ENCODE measurements at places on chromosomes 6 and 20.

GRCh38 chr6:16130437-16130891 is 1.6 kb downstream of the MYLIP start:
- DNase-seq = no peak

DNA sequence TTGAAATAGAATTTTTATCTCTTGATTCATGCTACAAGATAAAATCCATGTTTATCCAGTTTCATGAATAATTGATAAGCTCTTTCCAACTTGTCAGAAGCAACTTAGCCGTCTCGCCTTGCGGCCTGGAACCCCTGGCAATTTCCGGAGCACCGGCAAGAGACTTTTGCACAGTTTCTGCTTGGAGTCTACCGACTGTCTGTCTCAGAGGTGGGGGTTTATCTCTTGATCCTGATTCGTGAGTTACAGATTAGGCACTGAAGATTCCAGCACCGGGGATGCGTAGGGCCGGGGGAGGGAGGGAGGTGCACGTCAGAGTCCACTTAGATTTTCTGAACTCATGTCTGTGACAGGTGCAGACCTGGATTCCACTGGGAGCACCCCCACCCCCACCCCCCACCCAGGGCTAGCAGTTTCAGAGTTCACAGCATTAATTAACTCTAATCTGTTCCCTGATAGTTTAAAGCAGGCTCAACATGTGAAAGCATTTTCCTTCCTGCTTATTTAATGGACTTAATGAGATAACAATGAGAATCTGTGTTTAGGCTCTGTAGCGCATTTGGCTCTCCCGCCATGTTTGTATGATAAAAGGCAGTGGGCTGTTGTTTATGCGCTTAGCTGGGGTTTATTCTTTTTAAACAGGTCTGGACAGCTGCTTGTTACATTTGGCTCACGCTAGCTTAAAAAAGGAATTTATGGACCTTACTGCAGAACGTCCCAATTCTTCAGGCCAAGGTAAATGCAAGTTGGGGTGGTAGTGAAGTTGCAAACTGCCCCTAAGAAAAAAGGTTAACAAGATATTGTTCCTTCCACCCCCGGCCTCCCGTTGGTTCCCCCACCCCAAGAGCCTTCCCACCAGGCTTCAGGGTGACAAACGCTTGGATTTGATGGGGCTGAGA is 8.1 kb upstream of the APCDD1L start:
- DNase-seq = no peak

DNA sequence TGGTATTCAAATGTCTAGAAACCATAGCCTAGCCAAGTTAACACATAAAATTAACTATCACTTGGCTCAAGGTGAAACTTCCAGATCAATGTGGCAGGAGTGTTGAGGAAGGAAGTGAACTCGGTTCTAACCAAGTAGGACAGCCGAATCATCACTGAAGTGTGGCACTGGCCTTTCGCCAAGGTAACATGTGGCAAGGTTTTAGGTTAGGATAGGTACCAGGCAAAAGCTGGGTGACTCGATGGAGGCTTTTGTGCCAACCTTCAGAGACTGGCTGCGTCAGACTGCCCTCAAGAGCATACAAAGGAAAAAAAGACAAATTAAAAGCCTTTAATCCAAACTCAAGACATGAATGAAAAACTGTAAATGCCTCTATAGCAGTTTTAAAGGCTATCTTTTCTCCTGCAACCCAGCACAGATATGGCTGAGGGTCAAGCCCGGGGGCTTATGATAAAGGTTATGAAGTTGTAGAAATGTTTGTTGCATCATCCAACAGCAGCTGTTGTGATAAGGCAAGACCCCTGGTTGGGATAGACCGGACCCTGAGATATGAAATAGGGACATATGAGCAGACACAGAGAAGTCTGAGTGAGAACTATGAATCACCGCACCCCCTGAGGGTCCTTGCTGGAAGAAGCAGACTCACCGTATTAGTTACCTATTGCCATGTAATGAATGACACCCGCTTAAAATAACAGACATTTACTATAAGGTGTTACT is 11.9 kb downstream of the PSMB9 start:
- DNase-seq = no peak

GRCh38 chr20:45484676-45485075 is 15.1 kb downstream of the WFDC2 start:
- DNase-seq = no peak

DNA sequence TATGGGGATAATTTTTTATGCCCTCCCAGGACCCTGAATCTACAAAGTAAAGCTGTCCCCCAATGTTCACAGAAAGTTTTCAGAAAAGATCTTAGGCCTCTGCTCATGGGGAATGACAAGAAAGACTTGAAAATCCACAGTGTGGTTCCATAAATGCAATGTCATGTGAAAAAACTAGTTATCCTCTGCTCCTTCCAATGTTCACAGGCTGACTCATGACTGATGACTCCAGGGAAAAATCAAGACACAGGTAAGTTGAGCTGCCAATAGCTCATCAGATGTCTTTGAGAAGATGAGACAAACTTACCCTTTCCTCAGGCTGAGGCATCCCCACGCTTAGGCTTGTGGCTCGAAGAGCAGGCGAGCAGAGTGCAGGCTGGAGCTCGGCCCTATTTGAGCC is 14.8 kb upstream of the BCLAF1 start:
- DNase-seq = no peak

GRCh38 chr6:119237177-119237715 is 112.3 kb downstream of the MAN1A1 start:
- no peak for DNase-seq

DNA sequence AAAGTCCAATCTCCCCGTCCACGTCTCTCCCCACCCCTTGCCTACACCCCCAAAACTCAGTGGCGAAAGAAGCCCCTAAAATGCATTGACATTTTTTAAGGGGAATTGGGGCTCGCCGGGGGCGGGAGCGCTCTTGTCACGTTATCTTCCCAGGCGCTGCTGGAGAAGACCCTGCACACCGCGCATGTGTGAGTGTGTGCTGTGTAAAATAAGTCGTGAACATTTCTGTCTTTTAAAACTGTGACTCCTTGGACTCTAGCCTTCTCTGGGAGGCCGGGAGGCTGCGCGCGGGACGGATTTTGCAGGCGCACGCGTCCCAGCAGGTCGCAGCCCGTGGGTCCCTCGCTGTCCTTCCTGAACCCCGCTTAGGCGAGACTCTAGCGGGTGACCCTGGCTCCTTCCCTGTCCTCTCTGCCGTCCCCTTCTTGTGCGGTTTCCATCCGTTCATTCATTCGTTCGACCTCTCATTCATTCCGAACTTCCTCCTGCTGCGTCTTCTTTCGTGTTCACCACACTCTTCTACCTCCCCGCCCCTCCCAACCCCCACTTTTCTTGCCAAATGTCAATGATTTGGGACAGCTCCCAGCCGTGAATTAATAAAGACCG is 2.2 kb downstream of the NRN1 start:
- peak; percentile 45 for DNase-seq

- no peak for DNase-seq
Measured at GRCh38 chr6:26607434-26608230, 10.9 kb downstream of the ABT1 start.

GRCh38 chr6:106927531-106928398 is 46.8 kb downstream of the CD24 start:
- peak; percentile 58 for DNase-seq

DNA sequence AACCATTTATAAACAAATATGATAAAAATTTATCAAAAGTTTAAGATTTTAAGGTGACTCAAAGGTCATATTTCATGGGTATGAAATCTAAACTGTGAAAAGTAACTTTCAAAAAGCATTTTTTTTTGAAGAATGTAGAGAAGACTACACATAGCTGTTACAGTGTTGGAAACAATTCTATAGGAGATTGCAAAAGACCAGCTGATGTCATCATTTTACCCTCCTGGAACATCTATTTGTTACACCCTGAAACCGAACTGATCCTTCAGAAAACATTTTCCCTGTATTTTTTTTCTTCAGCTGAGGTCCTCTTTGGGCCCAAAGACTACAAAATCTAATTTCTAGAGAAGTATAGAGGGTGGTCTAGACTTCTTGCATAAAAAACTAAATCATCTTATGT is 297.5 kb upstream of the FERMT1 start:
- DNase-seq = no peak

DNA sequence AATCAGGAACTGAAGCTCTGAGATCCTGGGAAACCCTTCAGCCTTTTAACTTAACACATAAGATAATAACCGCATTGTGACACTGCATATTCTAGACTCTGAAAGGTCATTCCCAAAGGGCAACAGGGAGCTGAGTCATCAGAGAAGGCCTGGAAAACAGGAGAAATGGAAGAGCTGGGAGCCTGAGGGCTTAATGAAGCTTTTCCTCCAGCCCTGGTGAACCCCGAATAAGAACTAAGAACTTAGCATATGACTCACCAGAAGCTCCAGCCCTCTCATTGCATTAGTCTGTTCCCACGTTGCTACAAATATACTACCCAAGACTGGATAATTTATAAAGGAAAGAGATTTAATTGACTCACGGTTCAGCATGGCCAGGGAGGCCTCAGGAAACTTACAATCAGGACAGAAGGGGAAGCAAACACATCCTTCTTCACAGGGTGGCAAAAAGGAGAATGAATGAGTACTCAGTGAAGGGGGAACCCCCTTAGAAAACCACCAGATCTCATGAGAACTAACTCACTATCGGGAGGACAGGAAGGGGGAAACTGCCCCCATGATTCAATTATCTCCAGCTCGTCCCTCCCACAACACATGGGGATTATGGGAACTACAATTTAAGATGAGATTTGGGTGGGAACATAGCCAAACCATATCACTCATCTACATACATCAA is 648.5 kb downstream of the TFAP2A start:
- DNase-seq = no peak

DNA sequence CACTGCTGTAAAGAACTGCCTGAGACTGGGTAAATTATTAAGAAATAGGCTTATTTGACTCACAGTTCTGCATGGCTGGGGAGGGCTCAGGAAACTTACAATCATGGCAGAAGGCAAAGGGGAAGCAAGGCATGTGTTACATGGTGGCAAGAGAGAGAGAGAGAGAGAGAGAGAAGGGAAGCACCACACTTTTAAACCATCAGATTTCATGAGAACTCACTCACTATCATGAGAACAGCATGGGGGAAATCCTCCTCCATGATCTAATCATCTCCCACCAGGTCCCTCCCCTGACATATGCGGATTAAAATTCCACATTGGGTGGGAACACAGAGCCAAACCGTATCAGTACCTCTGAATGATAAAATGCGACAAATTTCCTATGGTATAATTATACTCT is 203.9 kb upstream of the MARCKS start:
- no peak for DNase-seq

DNA sequence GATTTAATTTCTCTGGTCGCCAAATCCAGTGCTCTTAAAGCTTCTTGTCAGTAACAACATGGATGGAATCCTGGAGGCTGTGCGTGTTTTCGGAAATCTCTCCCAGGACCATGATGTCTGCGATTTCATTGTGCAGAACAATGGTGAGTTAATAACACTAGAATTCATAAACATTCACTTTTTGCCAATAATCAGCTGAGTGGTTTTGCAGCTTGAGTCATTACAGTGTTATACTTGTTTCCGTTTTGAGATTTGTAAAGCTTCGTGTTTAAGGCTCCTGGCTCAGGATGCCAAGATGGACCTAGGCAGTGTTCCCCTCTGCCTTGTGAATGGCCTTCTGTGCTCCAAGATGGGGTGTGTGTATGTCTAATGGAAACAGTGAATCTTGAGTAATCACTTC is 113.8 kb downstream of the ARMC2 start:
- no peak for DNase-seq

DNA sequence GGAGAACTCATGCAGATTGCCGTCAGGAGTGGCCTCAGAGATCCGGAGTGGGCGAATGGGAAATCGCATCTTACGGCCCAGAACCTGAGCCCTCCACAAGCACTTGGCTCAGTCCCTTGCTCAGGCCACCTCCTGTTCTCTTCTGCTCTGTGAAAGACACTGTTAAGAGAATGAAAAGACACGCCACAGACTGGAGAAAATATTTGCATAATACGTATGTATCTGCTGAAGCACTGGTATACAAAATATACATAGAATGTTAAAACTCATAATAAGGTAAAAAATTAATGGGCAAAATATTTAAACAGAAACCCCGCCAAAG is 838 bp upstream of the POM121L2 start:
- no peak for DNase-seq

DNA sequence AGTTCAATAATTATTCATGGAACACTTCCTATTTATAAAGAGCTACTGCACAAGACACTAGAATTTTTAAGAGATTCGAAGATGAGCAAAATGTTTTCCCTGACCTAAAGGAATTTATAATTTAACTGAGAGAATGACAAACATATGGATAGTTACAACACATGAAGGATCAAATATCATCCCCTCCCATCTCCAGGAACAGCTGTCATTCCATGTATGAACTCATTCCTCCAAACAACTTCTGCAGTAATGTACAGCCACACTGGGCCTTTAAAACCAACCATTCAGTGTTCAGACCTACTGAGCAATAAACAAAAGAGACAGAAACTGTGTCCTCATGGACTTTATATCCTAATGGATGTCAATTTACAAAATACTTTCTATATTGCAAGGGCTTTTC is 87.8 kb downstream of the KIF16B start:
- DNase-seq = no peak

DNA sequence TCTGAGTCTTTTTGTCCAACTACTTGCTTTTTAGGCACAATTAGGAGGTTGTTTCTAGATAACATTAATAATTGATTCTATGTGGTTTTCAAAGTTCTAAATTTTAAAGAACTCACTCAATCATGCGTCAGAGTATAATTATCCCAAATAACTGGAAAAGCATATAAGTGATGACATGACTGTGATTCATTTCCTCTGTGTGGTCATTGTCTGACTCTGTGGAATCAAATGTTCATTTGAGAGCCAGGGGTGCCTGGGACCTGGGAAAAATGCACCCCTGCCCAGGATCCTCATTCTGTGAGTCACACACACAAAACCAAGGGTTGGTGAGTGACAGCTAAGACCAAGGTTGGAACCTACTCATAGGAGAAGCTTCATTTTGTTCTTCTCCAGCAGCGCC is 127.1 kb upstream of the MLIP start:
- DNase-seq = no peak

DNA sequence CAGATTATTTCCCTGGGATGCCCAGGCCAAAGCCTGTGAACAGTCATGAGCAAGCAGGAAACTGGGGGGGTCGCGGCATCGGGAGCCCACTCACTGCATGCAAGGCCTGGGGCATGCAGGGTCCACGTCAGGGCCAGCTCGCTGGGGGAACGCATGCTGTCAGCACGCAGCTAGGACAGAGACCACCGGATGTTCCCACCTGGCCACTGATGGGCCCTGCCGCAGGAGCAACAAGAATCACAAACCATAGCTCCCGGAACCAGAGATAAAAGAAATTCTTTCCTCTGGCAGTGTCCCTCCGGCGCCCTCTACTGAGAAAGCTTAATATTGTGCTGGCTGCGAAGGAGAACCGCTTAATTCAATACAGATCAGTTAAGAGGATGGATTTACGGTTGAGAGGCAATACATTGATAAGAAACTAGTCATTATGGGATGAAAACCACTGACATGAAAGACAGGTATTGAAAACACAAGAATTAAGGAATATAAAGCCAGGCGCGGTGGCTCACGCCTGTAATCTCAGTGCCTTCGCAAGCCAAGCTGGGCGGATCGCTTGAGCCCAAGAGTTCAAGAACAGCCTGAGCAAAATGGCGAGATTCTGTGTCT is 32.6 kb downstream of the C6orf15 start:
- DNase-seq = peak; percentile 66

GRCh38 chr6:79158856-79159516 is 75.5 kb downstream of the HMGN3 start:
- DNase-seq = no peak

GRCh38 chr6:84853901-84854300 is 89.5 kb upstream of the TBX18 start:
- no peak for DNase-seq

- no peak for DNase-seq
Measured at GRCh38 chr6:97548354-97548753, 265.3 kb upstream of the MMS22L start.

Data from activated naive CD8-positive, alpha-beta T cell treated with anti-CD3 and anti-CD28 coated beads, Interleukin-2, amount 10 ng/mL, durations not matched to agents 7 days and 5 days (primary cell).